ENCODE measurements at places on chromosomes 4 and X.

DNA sequence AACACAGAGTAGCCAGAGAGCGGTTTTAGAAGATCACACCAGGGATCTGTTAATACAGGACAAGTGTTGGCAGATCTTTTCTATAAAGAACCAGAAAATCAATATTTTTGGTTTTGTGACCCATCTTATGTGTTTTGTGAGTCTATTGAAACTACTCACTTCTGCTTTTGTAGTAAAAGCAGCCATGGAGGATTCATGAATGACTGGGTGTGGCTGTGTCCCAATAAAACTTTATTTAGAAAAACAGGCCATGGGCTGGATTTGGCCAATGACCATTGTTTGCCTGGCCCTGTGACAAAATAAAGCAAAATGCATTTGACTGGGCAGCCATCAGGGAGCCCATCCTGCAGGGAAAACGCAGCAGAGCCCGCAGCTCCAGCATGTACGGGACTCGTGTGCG lies 99.9 kb upstream of the ADRA2C start:
- DNase-seq = no peak

GRCh38 chrX:143781103-143781502 lies 60.6 kb upstream of the SPANXN2 start:
- no peak for DNase-seq

GRCh38 chr4:173752610-173753230 lies 222.7 kb upstream of the HAND2 start:
- no peak for DNase-seq

DNA sequence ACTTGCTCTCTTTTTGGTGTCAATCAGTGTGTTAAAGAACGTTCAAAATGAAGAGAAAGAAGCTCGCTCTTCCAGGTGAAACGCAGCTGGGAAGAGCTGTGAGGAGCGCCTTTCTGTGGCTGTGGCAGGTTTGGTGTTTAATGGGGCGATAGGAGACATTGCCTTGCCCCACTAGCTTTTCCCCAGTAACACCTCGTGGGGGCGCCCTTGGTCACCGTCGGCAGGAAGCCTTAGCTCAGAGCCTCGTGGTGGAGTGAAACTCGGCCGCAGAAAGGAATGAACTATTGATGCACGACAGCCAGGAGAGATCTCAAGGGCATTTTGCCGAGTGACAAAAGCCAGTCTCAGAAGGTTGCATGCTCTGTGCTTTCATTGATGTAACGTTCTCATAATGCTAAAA lies 65.1 kb downstream of the GPR143 start:
- DNase-seq = no peak

GRCh38 chr4:153900426-153900825 lies 111.5 kb upstream of the SFRP2 start:
- DNase-seq = no peak

DNA sequence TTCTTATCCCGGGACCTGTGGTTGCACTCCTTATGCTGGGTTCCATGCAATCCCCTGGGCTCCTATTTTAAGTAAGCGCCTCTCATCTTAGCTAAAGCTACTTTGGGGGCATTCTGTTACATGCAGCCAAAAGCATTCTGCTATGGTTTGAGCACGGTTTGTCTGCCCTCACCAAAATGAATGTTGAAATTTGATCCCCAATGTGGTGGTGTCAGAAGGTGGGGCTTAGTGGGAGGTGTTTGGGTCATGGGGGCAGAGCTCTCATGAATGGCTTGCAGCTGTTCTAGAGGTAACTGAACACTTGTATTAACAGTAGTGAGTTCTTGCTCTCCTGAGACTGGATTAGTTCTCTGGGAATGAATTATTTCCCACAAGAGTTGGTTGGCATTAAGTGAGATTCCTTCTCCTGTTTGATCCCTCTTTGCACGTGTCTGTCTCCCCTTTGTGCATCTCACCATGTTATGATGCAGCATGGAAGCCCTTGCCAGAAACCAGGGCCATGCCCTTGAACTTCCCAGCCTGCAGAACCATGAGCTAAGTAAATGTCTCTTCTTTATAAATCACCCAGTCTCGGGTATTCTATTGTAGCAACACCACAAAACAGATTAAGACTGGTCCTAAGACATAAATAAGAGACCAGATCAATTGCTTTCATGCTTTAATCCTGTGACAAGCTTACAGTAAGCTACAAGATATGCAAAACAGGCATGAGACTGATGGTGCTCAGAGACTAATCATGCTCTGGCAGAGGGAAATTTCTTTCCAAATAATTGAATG lies 141.8 kb downstream of the TSPAN5 start:
- DNase-seq = no peak

DNA sequence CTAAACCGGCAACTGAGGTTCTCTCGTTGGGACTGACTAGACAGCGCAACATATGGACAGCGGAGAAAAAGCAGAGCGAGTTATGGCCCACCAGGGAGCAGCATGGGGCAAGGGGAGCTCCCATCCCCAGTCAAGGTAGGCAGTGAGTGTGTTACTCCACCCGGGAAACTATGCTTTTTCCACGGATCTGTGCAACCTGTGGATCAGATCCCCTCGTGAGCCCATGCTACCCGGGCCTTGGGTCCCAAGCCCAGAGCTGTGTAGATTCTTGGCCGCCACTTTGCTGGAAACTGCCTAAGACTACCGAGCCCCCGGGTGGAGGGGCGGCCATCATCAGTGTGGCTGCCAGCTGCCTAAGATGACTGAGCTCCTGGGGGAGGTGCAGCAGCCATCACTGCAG lies 140.9 kb downstream of the PAPSS1 start:
- DNase-seq = no peak

- peak; percentile 13 for DNase-seq
Measured at GRCh38 chrX:40104630-40104984, 6.8 kb upstream of the BCOR start.

DNA sequence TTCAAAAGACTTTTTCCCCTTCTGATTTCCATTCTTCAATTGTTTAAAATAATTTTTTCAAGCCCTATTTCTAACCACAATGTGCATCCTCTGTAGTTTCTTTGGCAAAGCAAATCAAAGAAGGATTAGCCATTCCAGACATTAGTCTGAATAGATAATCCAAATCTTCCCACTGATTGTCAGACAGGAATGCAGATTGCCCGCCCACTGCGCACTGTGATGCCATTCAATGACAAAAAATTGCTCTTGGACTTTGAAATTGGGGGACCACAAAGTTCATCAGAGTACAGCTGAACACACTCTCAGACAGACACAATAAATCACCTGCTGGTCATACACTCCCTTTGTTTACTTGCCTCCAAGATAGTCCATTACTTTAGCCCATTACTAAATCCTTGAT lies 216.5 kb upstream of the DKK2 start:
- no peak for DNase-seq

GRCh38 chr4:161919442-161920220 lies 244.2 kb downstream of the FSTL5 start:
- no peak for DNase-seq

- DNase-seq = no peak
Measured at GRCh38 chr4:101334963-101335572, 12.3 kb downstream of the PPP3CA start.

GRCh38 chr4:5710065-5710960 lies 688 bp upstream of the EVC start:
- no peak for DNase-seq

GRCh38 chr4:110586131-110586850 lies 36.6 kb downstream of the PITX2 start:
- DNase-seq = peak; percentile 3

DNA sequence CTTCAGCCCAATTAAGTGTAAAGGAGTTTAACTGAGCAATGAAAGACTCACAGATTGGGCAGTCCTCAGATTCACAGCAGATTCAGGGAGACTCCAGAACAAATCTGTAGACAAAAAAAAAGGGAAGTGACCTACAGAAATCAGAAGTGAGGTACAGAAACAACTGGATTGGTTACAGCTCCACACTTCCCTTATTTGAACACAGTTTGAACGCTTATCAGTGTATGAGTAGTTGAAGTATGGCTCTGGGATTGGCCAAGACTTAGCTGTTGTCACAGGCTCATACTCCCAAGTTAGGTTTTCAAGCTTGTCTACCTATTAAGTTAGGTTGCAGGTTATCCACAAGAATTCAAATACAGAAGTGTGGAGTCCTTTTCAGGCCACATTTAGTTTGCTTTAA lies 112.4 kb upstream of the ELOVL6 start:
- no peak for DNase-seq

- DNase-seq = no peak
Measured at GRCh38 chrX:50614460-50614859, 143.8 kb upstream of the DGKK start.

- DNase-seq = no peak
Measured at GRCh38 chr4:109912706-109913595, at the start of gene EGF. Gene EGF, plus strand, starts transcription at chr4:109912883. Its CDS starts 453 bp downstream, at chr4:109913336.

DNA sequence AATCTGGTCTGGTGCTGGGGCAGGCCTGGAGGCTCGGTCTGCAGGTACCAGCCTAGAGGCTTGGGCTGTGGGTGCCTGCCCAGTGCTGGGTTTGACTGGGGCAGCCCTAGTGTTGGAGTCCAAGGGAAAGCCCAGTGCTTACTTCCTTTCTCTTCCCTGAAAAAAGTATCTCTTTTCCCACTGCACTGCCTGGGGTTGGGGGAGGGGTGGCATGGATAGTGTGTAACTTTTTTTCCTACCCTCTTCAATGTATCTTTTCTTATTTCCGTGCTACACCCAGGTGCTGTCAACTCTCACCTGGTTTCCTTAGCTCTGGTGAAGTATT lies 21.6 kb downstream of the KANTR start:
- no peak for DNase-seq

DNA sequence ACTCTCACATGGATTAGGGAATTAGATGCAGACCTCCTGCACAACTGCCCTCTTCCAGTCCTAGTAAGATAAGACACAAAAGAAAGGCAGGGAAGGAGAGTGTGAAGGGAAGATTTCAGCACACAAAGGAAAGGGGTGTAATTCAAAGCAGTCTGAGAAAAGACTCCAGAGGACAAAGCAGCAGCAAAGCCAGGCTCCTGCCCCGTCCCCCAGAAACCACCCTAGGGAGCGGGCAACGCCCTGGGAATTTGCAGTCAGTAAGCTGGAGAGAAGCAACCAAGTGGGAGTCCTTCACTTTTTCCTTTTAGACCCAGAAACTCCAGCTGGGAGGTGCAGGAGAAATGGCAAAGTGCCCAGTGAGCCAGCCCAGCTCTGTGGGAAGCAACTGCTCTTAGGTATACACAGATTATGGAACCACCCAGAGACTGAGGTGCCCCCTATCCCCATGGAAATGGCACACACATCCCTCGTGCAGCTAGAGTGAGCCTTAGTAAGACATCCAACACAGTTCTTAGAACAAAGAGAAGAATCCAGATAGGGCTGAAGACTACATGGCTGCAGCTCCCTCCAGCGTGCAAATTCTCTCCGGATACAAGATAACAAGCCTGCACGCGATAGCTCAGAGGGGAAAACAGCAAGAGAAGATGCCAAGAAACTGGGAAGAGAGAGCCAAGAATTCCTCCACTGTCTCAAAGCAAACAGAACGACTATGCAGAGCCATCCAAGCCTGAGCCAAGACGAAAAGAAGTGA lies 26.5 kb upstream of the IRAK1 start:
- DNase-seq = peak; percentile 41

- no peak for DNase-seq
Measured at GRCh38 chrX:21847342-21847741, 7.9 kb downstream of the MBTPS2 start.

- no peak for DNase-seq
Measured at GRCh38 chr4:41701983-41702382, 46.5 kb downstream of the PHOX2B start.

GRCh38 chr4:168485156-168485910 lies 5.0 kb upstream of the DDX60L start:
- no peak for DNase-seq

DNA sequence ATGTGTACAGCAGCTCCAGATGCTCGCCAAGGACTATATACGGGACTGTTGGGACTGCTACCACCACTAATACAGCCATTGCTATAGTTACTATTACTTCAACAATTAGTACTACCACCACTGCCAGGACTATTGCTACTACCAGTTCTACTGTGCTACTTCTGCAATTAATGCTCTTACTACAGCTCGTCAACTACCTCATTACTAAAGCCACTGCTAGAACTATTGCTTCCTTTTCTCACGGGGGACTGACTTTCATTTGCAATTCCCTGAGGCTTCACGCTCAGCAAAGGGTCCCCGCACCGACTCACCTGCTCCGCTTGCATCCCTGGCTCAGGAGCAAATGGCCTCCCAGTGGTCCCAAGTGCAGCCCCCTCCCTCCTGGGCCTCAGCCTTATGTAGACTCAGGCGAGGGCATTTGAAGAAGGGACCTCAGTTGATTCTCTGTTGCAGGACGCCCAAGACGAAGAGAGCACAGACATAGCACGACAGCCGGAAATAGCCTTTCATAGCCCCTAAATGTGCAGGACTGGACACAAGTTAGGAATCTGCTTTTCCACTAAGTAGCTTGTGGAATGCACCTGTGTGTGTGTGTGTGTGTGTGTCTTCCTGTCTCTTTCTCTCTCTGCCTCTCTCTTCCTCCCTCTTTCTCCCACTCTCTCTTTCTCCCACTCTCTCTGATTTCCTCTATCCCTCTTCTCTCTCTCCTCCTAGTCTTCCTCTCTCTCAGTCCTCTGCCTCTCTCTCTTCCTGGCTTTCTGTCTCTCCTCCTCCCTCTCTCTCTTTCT lies 294.8 kb downstream of the ASMT start:
- DNase-seq = no peak

GRCh38 chr4:52425751-52426326 lies 233.3 kb downstream of the USP46 start:
- no peak for DNase-seq

DNA sequence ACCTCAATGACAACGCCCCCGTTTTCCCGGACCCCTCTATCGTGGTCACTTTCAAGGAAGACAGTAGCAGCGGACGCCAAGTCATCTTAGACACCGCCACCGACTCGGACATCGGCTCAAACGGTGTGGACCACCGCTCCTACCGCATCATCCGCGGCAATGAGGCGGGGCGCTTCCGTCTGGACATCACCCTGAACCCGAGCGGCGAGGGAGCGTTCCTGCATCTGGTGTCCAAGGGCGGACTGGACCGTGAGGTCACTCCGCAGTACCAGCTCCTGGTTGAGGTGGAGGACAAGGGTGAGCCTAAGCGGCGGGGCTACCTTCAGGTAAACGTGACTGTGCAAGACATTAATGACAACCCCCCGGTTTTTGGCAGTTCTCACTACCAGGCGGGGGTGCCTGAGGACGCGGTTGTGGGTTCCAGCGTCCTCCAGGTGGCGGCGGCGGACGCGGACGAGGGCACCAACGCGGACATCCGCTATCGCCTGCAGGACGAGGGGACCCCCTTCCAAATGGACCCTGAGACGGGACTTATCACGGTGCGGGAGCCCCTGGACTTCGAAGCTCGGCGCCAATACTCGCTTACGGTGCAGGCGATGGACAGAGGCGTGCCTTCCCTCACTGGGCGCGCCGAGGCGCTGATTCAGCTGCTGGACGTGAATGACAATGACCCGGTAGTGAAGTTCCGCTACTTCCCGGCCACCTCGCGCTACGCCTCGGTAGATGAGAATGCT lies 2.2 kb downstream of the FAT4 start:
- DNase-seq = no peak

- no peak for DNase-seq
Measured at GRCh38 chrX:150203248-150203645, 159.9 kb upstream of the MAMLD1 start.

DNA sequence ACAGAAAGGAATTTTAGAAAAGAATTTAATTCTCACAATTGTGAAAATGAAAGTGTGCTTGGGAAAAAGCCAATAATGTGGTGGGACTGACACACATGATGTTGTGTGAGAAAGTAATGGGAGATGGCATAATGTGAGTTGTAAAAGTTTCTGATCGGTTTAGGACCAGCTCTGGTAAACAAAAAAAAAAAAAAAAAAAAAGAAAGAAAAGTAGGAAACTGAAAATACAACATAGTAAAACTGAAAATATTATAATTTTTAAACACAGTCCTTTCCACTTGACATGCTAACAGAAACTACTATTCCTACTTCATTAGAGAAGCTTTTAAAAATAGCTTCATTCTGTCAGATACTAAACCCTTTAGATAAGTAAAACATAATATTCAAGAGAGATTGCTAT lies 28.2 kb downstream of the RAP1GDS1 start:
- DNase-seq = no peak

All from amniotic stem cell (primary cell).